ENCODE measurements at places on chromosomes 11 and 22. TPM values are rescaled to one million over a fixed set of nuclear protein-coding genes. Genes with fewer than 3 reads are reported as not detected.

GRCh38 chr11:116396331-116396730 is 376.5 kb downstream of the BUD13 start:
- DNase-seq, result no peak

DNA sequence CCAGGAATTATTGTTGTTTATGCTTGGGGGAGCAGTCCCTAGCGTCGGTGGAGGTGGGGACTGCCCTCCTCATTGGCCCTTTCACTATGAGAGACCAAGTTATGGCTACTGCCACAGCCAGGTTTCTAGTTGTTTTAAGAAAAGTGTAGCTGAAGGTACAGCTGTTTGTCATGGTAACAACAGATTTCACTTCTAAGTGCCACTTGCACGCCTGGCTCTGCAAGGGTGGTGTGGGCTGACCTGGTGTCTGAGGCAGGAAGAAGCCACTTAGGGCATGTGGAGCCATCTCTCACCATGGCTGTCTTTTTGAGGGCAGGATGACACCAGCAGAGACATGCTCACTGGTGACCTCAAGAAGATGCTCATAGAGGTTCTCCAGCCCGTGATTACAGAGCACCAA is 46.3 kb upstream of the MPEG1 start:
- DNase-seq, result no peak

The SLC22A25 gene
- total RNA-seq, result not detected

The OTOG gene
- not detected for total RNA-seq

DNA sequence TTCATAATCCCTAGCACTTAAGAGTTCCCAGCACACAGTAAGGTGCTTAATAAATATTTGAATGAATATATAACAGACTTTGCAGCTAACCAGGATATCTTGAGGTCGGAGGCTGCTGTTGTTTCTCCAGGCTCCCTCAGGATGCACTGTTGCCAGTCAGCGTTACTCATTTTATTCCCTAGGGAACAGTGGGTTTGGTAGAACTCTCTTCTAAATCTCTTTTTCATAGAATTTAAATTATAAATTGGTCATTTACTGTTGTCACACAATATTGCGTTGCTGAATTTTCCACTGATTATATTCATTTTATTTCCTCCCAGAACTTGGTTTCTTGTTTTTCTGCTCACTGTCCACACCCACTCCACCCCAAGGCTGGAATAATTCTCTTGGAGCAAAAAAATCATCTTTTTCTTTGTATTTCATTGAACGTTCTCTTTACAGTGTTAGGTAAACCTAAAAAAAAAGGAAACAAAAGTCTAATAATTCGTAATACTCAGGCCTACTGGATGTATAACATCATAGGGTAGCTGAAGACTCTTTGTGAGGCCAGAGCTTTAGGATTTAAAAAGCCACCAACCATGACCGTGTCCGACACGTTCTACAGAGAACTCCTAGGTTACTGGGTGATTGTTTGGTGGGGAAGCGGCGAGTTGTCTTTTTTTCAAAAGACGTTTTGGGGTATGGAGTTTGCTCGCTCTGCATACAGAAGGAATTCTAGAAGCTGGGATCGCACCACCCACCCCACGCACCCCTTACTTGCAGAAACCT is 766 bp upstream of the CAPRIN1 start:
- DNase-seq, result peak; percentile 90

GRCh38 chr22:26985206-26985605 is 327.8 kb downstream of the MIAT start:
- DNase-seq, result no peak

- peak; percentile 47 for DNase-seq
These were observed 9.3 kb upstream of the PAX6 start for GRCh38 chr11:31820438-31820818.

Data from osteoblast (primary cell).